Dermis blood vessel endothelial cell (primary cell): ENCODE measurements at places on chromosomes 7 and 10. TPM values are rescaled to one million over a fixed set of nuclear protein-coding genes. Genes with fewer than 3 reads are reported as not detected.

The ADIRF gene
- 12.8 and 23.8 TPM in 2 replicates for total RNA-seq

GRCh38 chr7:92092210-92092609 lies 42.1 kb downstream of the CYP51A1 start:
- no peak for DNase-seq

- DNase-seq = no peak
Observed at GRCh38 chr7:115059321-115059720, 137.4 kb downstream of the MDFIC start.

- DNase-seq = no peak
Observed at GRCh38 chr10:120995768-120996167, 144.6 kb downstream of the WDR11 start.

The ST8SIA6 gene
- 0.34 and 2.3 TPM in 2 replicates for total RNA-seq

The STEAP1B gene
- 24.5 and 33.4 TPM in 2 replicates for total RNA-seq

GRCh38 chr7:157667261-157667660 lies 330.5 kb downstream of the DNAJB6 start:
- DNase-seq = no peak

The PLXDC2 gene
- 2.7 and 5.5 TPM in 2 replicates for total RNA-seq

The C10orf105 gene
- total RNA-seq = under 0.01 and 0.05 TPM in 2 replicates
